NCI-H774 (cell line): ENCODE measurements at places on chromosomes 12 and 14.
A peak's percentile ranks its signal among the peaks of the same experiment; 100 is the strongest.

DNA sequence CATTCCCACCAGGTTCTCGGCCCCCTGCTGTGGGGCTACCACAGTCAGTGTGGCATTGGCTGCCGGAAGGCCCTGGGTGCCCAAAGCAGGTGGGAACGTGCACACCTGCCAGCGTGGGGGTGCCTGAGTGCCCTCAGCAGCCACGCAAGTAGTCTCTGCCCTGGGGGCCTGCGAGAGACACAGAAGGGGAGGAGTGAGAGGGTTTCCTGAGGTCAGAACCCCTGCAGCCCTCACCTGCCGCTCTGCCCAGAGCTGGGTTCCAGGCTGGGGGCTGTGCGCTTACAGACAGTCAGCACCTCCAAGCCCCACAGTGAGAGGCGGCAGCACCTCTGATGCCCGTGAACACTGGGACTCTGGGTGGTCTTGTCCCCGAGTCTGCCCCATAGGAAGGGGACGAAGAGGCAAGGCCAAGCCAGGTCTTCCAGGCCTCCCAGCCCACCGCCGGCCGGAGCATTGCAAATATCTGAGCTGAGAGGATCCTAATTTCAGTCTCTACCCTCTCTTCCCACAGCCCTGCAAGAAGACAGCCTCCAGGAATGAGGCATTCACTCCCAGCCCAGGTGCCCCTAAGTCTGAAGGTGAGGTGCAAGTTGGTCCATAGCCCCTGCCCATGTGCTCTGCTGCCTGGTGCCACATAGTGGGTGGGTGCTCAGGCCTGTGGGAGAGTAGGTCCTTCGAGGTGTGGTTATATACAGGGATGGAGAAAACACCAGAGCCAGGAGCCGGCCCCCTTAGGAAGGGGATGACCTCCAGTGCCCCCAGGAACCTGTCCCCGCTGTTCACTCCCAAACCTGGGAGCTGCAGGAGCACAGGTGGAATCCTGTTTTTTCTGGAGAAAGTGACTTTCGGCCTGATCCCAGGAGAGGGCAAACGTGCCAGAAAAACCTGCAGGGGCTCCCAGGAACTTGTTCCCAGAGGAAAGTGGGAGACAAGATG is 291.1 kb upstream of the RTL1 start:
- no peak for DNase-seq

- no peak for DNase-seq
These were observed 68.8 kb downstream of the CLMN start for GRCh38 chr14:95250936-95251335.

DNA sequence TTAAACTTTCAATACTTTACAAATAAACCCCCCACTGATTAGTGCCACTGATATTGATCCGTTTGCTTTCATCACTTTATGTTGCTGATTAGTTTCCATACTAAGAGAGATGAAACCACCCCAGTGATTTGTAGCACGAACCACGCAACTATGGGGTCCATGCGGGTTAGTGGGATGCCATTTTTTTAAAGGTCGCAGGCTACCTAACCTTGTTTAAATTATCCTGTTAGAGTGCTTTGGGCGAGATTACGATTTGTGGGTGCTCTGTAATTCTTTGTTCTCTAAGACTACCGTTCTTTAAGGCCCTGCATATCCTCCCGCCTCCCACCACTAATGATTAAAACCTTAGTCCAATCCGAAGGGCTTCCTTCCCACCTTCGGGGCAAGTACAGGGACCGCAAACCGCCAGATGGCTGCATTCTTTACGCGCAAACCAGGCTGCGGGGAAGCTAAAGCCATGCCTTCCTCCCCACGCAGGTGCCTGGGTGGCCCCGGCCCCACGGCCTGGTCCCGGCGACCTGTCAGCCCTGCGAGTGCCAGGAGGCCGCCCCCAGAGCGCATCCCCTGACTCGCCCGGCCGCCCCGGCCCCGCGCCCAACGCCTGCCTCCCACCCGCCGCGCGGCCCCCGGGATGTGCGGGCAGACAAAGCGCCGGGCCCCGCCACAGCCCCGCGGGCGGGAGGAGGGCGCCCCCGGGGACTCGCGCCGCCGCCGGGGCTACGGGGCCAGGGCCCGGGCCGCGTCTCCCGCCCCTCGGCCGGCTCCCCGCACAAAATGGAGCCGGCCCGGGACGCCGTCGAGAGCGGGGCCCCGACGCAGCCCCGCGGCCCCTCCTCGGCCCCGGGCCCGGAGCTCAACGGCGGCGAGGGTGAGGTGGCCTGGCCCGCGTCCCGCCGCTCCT is 759 bp downstream of the NFYB start:
- DNase-seq: peak; percentile 21

- no peak for DNase-seq
These were observed 17.5 kb downstream of the ZCRB1 start for GRCh38 chr12:42308390-42308789.

- DNase-seq: peak; percentile 4
These were observed 29.2 kb downstream of the GNS start for GRCh38 chr12:64729909-64730587.

DNA sequence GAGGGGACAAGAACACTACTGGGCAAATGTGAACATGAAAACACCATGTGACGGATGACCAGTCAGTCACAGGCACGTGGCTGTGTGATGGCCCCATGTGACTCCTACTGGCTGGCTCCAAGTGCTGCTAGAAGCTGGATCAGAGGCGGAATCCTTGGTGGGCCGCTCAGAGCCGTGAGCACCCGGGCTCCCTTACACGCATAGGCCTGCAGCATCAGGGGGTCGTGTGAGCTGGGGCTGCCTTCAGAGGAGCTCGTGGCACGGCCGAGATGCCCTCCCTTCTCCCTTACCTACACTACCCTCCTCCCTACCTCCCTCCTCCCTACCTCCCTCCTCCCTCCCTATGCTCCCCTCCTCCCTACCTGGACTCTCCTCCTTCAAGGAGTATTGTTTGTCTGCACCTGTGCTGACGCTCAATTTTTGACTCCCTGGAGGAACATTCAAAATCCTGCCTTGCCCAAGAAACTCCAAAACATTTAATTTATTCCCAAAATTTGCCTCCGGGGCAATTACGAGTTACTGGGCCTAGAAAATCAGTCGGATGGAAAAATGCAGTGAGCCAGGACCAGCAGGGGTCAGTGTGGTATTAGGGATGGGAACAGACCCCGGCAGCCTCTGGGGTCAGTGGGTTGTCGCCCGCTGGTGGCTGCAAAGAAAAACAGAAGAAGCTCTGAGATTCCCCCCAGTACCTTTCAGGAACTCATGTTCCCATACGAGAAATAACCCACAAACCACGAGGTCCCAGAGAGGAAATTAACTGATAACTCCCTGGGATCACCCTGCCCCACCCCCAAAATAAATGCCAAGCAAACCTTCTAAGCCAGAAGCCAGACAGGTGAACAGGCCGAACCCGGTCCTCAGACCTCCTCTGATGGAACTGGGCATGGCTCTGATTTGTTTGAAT is 61.3 kb downstream of the C14orf132 start:
- DNase-seq: peak; percentile 71

DNA sequence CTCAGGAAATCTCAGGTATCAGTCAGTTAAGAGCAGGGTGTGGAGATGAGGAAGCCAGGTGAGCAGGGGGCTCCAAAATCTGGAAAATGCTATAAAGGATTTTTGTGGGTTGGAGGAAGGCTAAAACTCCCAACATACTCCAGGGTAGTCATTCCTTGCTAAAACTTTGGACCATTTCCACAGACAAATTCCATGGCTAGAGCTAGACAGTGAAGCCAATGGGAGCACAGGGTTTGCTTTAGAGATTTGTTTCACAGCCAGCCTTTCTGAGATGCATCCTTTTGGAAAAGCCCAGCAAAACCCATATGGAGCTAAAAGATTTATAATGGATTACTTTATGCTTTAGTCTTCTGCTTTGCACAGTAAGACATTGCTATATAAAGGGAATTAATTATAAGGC is 146.5 kb downstream of the SAMD4A start:
- DNase-seq: no peak
